Hematopoietic multipotent progenitor cell treated with erythropoietin and hydrocortisone succinate and interleukin-3 and kit ligand, for 17 days (in vitro differentiated cells): ENCODE measurements at places on chromosomes 2 and 18.
A peak's percentile ranks its signal among the peaks of the same experiment; 100 is the strongest.

DNA sequence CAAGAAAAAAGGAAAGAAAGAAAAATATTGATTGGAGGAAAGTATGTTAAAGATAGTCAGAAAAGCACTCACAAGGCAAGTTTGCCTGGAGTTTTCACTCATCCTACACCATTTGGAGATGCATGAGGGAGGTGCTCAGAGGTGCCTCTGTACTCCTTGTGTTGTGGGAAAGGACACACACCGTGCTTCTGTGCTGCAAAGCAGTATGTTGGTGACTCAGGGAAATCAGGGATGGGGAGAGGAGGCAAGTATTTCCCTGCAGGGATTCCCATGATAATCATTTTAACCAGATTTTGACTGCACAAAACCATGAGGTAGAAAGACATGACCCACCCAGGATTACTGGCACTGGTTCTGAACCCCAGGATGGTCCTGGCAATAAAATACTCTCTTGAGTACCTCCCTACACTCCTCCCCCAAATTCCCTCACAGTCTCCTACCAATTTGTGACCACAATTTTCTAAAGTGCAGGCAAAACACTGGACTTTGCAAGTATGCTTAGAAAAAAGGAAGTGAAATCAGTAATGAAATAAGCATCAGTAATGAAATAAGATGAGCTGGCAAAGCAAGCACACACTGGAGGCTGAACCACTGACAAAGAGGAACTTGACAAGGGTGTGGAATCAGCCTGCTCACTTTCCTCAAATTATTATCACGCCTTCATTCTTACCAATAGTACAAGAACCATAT lies 155.5 kb upstream of the ACVR2A start:
- no peak for DNase-seq

GRCh38 chr18:68219872-68220271 lies 495.0 kb downstream of the TMX3 start:
- DNase-seq, result no peak

DNA sequence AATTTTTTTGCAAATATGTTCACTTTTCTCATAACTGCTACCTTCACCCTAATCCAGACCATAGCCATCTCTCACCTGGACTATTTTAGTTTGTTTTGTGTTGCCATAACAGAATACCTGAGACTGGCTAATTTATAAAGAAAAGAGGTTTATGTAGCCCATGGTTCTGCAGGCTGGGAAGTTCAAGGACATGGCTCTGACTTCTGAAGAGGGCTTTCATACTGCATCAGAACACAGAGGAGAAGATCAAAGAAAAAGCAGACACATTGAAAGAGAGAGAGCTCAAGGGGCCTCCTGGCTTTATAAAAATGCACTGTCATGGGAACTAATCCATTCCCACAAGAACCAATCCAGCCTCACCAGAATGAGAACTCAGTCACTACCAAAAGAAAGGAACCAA lies 25.0 kb upstream of the DDX18 start:
- no peak for DNase-seq

DNA sequence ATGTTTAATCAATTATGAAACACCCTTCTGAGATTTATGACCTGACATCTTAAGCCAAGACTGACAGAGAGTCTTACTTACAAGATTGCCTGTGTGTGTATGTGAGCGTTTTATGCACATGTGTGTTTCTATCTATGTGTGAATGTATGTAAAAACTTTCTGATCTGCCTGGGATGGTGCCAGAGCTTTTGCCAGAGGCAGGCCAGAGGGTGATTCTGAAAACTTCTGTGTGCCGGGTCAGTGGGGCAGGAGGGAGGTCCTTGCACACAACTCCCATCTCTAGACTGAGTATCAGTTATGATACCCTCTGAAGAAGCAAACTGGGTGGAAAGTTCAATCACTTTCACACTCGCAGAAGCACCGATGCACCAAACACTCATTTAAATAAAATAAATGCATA lies 335.0 kb upstream of the NT5C1B start:
- DNase-seq, result no peak

GRCh38 chr18:63963615-63964256 lies 6.1 kb upstream of the SERPINB8 start:
- no peak for DNase-seq

DNA sequence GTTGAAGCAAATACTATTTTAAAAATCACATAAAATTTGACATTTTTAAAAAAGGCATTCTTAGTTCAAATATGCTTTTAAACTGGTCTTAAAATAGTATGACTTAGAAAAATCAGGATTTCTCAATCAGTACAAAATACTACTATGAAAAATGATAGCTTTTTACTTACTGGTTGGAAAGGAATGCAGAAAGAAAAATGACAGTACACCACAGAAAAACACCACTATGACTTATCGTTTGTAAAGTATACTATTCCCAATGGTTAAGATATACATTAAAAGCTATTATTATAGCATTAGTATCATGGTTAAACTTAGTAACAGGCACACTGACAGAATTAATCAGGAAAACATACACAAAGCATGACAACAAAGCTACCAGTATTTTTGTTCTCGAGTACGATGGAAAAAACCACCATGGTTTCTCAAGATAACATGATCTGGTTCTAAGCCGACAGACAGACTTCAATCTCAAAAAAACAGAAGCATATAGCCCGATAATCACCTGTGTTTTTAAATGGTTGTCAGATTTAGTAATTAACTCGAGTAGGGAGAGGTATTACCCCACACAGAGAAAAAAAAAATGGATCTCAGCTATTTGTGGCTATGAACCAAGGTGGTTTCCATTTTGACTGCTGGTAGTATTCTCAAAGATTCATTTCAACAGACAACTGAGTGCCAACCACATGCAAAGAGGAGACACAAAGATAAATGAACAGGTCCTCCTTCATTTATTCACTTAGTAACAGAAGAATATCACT lies 39.1 kb downstream of the CUL3 start:
- DNase-seq, result no peak

- no peak for DNase-seq
Measured at GRCh38 chr2:183019718-183020442, 18.4 kb downstream of the NCKAP1 start.

DNA sequence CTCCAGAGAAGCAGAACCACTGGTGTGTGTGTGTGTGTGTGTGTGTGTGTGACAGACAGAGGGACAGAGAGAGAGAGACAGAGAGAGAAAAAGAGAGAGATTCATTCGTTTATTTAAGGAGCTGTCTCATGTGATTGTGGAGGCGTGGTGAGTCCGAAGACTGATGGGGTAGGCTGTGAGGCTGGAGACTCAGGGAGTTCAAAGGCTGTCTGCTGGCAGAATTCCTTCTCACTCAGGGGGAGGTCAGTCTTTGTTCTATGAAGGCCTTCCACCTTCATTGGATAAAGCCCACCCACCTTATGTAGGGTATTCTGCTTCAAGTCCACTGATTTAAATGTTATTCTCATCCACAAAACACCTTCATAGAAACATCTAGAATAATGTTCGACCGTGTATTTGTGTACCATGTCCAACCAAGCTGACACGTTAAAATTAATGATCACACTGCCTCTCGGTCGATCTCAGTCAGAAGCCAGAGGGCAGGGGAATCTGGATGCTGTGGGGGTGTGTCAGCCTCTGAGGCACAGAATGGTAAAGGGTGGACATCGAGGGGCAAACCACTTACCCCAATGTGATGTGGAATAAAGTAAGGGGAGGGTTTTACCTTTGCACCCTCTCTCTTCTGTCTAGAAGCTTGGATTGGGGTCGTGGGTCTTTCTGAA lies 275.6 kb downstream of the SLC4A3 start:
- no peak for DNase-seq

- DNase-seq, result no peak
Measured at GRCh38 chr2:126950504-126950903, 51.8 kb downstream of the TEX51 start.

GRCh38 chr2:54497763-54498680 lies 41.9 kb downstream of the SPTBN1 start:
- DNase-seq, result no peak

DNA sequence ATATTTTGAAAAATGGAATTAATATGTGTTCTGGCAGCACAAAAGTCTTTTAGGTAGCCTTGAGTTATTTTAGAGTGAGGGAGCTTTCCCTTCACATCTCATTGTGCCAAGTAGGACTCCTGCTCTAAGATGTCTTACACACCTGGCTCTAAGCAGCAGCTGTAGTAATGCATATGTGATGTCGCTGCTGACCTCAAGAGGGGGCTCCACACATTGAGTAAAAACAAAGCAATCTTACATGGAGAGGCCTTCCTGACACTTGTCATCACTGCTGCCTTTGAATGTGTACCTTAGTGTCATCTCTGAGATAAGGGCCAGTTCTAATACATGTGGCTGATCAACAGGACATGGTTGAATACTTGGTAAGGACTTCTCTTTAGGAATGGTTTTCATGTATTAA lies 75.8 kb downstream of the ACTR3 start:
- DNase-seq, result peak; percentile 28

DNA sequence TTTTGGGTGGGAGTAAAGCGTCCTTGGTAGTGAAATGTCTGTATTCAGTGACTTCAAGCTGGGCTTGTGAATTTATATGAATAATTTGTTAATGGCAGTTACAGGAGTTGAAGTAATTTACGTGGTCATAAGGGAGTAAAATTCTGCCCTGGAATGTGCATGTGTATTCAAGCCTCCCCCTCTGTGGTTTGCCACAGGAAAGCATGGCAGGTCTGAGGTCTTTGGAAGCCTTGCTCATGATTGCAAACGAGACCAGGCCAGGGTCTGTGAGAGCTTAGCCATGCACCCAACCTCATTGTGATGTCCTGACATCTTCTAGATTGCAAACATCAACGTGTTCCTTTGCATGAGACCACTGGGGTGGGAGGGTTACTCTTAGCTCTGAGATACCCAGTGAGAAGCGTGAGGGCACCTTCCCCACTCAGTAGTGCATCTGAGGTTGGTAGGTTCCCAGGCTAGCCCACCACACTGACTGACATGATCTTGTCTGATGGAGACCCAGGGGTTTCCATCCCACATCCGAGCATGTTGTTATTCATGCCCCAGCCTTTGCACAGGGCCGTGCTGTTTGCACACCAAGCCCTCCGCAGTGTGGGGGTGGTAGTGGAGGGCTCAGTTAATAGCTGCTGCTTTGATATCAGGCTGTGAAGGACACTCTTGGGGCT lies 216.5 kb downstream of the KLHL29 start:
- no peak for DNase-seq

DNA sequence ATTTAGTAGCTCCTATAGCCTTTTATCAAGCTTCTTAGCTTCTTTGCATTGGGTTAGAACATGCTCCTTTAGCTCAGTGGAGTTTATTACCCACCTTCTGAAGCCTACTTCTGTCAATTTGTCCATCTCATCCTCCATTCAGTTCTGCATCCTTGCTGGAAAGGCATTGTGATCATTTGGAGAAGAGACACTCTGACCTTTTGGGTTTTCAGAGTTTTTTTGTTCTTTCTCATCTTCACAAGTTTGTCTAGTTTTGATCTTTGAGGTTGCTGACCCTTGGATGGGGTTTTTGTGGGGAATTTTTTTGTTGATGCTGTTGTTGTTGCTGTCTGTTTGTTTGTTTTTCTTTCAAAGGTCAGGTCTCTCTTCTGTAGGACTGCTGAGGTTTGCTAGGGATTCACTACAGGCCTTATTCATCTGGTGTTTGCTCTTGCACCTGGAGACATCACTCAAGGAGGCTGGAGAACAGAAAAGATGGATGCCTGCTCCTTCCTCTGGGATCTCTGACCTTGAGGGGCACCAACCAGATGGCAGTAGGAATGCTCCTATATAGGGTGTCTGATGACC lies 13.9 kb upstream of the TANK start:
- no peak for DNase-seq

DNA sequence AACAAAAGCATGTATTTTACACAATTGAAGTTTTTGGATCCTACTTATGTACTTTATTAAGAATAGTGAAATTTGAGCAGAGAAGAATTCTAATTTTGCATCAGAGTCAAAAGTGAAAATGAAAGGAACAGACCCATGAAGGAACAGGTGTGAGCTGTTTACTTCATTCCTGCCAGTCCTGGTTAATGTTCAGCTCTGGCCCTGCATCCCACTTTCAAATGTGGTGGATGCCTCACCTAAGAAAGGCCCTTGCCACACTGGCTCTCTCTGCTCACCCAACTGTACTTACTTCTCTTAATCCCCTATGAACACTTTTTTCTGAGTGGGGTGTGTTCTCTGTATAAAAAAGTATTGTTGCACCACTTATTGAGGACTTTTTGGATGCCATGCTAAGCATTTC lies 22.2 kb downstream of the FAM110C start:
- DNase-seq, result no peak

GRCh38 chr2:141728142-141728541 lies 402.7 kb downstream of the LRP1B start:
- no peak for DNase-seq

GRCh38 chr18:27061488-27062095 lies 123.5 kb downstream of the CHST9 start:
- no peak for DNase-seq

DNA sequence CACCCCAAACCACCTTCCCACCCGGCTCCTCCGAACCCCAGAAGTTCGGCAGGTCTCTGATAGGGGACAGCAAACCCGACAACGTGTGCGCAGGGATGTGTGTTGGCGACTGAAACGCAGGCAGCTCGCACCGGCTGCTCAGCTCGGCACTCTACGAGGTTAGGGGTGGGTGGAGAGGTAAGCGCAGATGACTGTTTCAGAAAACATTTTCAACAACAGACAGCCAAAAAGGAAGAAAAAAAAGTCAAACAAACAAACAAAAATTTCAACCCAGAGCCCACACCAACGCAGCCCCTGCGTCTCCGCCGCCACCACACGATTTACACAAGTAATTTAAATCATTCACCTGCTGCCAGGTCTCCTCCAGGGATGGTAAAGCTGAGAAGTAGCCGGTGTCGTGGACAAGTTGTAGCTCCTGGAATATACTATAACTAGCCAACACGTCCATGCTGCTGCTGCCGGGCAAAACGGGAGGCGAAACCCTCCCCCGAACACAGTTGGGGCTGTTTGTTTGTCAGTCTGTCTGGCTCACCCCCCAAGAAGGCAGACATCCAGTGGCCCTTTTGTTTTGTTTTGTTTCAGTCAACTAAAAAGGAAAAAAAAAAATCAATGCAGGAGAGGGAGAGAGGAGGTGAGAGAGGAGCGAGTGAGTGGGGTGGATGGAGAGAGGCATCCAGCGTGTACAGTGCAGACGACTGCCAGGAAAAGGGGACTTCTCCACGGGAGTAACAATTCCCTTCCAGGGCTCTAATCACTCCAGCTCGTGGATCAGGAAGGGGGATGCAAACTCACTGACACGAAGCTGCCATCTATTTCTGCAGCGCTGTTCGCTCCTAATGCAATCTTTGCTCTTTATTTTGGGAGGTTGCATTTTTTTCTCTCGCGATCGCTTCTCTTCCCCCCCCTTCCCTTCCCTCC lies at the start of gene KLF7:
TSS of gene KLF7 (minus strand) at position 828 of the 918 bp plus-strand sequence. CDS start at position 448, 380 bp downstream.
- no peak for DNase-seq
